ENCODE measurements at places on chromosomes 6 and 20. TPM values are rescaled to one million over a fixed set of nuclear protein-coding genes. Genes with fewer than 3 reads are reported as not detected.

Gene MYH7B
- 0.86 TPM for total RNA-seq

- DNase-seq: no peak
Measured at GRCh38 chr6:5086294-5086890, 1.3 kb downstream of the PPP1R3G start.

- no peak for DNase-seq
Measured at GRCh38 chr20:48841196-48841874, 13.5 kb upstream of the PREX1 start.

Gene HLA-DQA2
- not detected for total RNA-seq

- no peak for DNase-seq
Measured at GRCh38 chr6:152697634-152698033, at the start of gene MYCT1. TSS of gene MYCT1 (plus strand) at chr6:152697897. CDS start at chr6:152697903, 6 bp downstream.

Gene APOBEC2
- total RNA-seq: not detected

GRCh38 chr6:129749749-129750120 lies 39.8 kb upstream of the ARHGAP18 start:
- DNase-seq: peak; percentile 28

Gene TREM1
- total RNA-seq: 4.3 TPM

DNA sequence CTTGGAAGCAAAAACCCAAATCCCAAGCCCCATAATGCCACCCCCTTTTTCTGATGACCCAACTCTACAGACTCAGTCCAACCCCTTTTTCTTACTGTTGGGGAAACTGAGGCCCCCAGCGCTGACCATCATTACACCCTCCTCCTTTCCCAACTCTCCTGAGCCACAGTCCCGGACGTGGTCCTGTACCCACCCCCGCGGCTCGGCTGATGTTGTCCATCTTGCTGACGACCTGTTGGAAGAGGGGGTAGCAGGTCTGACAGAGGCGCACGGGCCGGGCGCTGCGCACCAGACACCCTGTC lies 533 bp downstream of the OSTM1 start:
- DNase-seq: no peak

Gene SAMD3
- total RNA-seq: 2.3 TPM

GRCh38 chr6:1624058-1624850 lies 14.5 kb downstream of the FOXC1 start:
- peak; percentile 44 for DNase-seq

DNA sequence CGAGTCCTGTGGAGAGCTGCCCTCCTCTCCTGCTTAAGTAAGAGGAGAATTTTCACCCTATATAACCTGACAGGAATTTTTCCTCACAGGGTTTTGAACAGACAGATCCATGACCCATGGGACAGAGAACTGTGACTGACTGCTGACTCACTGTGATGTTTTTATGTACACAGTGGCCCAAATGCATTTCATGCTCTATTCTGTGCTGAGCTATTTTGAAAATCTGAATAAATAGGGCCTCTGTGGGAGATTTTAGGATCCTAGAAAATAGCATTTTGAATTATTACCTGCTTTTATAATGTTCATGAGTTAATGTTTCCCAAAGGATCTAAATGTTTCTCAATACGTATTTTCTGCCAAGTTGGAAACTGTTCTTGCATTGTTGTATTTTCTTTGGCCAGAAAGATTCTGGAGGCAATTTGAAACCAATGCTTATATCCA lies 577.4 kb downstream of the HTR1B start:
- DNase-seq: no peak

Gene ZC3H12D
- 82.7 TPM for total RNA-seq

GRCh38 chr6:563863-564262 lies 93.0 kb downstream of the HUS1B start:
- no peak for DNase-seq

Gene RSPH9
- not detected for total RNA-seq

DNA sequence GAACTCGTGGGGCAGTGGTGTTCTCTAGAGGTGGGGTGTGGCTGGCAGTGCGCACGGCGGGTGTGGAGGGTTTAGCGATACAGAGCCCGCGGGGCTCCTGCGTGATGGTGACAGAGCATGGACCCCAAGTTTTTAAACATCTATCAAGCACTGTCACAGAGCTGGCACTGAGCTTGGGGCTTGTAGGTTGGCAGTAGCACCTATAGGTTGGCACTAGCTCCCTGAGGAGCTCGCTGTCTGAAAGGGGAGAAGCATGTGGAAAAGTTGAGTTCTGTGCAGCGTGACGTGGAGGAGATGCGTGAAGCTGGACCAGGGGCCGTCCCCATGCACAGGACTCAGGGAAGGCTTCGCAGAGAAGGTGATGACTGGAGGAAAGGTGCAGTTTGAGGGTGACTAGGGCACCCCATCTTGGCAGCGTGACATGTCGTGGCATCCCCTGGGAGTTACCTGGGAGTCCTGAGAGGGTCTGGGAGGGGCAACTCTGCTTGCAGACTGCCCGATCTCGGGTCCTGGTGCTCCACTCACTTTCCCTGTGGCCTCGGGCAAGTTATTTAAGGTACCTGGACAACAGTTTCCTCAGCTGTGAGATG lies 122.0 kb downstream of the CDH4 start:
- no peak for DNase-seq

DNA sequence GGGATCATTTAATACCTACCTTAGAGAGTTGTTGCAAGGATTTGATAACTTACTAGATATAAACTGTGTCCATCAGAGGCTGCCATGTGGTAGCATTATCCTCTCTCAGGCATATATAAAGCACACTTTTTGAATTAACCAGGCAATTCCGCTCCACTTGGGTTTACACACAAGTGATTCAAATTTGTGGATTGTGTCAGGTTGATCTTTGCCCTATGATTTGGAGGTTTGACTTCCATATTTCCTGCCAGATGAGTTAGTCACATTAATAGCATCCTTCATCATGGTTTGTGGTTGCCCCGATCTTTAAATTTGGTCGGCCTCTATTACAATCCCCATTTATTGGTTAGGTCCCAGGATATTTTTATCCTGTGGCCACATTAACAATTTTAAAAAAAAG lies 44.8 kb upstream of the CTAGE9 start:
- DNase-seq: no peak

DNA sequence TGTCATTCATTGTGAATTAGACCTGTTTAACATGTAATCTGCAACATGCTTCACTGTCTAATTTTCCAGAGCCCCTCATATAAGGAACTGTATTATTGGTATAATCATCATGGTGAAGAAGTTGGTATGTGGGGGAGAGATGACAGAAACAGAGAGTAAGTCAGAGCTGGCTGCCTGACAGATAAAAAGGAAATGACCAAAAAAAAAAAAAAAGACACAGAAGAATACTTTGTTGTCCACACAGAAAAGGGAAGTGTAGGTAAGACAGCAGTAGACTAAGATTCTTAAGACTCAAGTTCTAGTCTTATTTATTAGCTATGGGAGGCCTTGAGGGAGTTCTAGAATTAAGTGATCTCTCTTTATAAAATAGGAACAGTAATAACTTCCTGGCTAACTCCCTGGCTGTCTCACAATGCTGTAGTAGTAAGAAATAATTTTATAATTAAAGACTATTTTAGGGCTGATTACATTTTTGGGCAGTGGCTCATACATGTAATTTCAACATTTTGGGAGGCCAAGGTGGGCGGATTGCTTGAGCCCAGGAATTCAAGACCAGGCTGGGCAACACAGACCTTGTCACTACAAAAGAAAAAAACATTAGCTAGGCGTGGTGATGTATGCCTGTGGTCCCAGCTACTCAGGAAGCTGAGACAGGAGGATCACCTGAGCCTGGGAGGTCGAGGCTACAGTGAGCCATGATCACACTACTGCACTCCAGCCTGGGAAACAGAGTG lies 102.5 kb downstream of the PRL start:
- DNase-seq: no peak

Gene COL21A1
- total RNA-seq: not detected

DNA sequence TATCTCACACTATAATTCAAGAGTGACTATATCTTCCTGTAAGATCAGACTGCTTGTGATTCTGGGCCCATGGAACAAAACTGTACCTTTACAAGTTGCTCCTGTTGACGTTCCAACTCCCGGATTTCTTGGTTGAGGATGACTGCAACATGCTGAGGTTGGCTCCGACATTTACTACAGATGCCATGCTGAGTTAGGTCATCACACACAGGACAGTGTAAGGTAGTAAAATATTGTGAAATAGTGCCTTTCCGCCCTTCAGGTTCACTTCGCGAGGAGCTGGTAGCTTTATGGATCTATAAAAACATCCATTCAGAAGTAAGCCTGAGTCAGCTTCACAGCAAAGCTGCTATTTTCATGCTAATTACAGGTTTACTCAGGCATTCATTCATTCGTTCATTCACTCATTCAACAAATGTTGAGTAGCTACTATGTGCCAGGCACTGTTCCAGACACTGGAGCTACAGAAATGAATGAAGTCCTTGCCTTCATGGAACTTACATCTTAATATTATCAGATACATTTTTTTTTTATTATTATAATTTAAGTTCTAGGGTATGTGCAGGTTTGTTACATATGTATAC lies 175.7 kb downstream of the REV3L start:
- DNase-seq: no peak

GRCh38 chr6:56640374-56640773 lies 2.3 kb downstream of the DST start:
- no peak for DNase-seq

Gene MBOAT1
- total RNA-seq: 7.3 TPM
